ENCODE measurements at places on chromosomes 2 and 18.

- DNase-seq, result peak; percentile 77
Measured at GRCh38 chr2:83055376-83056010, 1403.6 kb downstream of the SUCLG1 start.

DNA sequence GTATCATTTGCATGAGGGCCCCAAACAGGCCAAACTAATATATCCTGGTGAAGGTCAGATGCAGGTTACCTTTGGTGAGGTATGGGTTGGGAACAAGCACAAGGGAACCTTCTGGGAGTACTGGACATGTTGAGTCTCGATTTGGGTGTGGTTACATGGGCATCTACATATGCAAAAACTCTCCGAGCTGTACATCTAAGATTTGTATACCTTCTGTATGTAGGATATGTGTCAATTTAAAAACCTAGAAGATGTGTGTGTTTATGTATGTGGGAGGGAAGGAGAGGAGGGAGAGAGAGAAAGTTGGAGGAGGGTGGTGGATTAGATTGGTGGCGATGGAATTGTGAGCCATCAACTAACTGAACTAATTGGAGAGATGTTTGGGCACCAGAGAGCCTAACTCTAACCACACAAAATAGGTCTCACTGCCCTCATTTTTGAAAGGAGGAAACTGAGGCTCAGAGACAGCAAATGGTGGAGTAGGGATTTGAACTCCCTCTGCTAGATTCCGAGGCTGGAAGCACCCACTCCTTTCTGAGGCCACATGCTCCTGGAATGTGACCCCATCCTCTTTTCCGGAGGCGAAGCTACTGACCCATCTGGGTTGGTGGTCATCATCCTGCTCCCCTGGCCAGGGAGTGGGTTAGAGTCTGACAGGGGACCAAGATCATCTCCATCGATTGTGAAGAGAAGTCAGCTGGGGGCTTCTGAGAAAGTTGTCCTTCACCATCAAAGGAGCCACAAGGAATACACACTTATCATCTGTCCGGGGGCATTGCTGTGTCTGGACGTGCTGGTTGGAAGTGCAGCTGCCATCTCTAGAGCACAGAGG is 107.3 kb upstream of the MYCN start:
- DNase-seq, result no peak

DNA sequence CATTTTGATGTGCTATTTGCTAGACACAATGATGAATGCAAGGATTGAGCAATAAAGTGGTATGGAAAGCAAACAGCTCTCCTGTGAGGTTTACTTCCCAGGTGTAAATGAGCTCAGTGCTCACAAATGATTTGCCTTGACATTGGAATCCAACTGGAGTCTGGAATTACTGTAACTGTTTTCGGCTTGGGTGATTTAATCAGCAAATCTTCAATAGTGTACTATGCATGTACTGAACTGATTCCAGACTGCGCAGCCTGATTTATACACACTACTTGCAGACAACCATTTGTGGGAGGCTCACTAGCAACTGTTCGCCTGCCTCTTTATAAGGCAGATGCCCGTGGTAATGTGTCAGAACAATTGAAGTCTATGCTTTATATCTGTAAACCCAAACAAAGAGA is 27.9 kb upstream of the SOX11 start:
- no peak for DNase-seq

DNA sequence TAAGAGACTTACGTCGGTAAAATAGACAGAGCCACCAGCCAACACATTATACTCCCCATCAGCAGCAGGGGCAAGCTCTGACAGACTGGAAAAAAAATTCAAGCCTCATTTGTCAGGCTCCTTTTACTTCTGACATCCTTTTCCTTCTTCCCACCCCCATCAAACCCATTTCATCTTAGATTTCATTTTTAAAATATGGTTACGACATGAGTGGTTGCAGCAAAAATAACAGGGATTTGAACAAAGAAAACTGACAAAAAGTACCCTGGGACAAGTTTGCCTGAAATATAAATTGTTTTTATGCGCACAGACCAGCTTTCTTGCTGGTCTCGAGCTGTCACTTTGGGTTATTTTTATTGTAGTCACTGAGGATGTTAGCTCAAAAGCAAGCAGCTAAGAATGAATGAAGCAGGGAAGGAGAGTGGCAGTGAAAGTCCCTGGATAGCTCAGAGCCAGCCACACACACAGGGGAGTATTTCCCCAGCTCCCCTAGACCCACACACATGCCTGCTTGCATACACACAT is 30.7 kb upstream of the LINC00305 start:
- DNase-seq, result no peak

GRCh38 chr2:169672406-169672805 is 21.8 kb downstream of the CFAP210 start:
- DNase-seq, result no peak

GRCh38 chr18:42477267-42477666 is 522.2 kb downstream of the PIK3C3 start:
- DNase-seq, result no peak

- peak; percentile 66 for DNase-seq
Measured at GRCh38 chr2:238528953-238529781, 102.4 kb downstream of the ASB1 start.
